ENCODE measurements at places on chromosomes 6 and 20.

DNA sequence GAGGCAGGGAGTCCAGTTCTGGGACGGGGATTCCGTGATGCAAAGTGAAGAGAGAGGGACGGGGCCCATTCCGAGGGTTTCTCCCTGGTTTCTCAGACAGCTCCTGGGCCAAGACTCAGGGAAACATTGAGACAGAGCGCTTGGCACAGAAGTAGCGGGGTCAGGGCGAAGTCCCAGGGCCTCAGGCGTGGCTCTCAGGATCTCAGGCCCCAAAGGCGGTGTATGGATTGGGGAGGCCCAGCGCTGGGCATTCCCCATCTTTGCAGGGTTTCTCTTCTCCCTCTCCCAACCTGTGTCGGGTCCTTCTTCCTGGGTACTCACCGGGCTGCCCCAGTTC lies 35.9 kb upstream of the HLA-G start:
- no peak for DNase-seq

- peak; percentile 88 for DNase-seq
These were observed 154.6 kb downstream of the SASH1 start for GRCh38 chr6:148497257-148497656.

GRCh38 chr20:44354979-44355497 lies 461 bp upstream of the HNF4A start:
- DNase-seq: no peak

DNA sequence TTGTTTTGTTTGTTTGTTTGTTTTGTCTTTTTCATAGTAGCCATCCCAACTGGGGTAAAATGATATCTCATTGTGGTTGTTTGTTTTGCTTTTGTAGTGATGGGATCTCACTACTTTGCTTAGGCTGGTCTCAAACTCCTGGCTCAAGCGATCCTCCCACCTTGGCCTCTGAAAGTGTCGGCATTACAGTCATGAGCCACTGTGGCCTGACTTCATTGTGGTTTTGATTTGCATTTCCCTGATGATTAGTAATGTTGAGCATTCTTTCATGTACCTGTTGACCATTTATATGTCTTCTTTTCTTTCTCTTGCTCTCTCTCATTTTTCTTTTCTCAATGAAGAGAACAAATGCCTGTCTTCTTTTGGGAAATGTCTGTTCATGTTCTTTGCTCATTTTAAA lies 30.8 kb upstream of the HLA-DOA start:
- no peak for DNase-seq

- DNase-seq: no peak
These were observed 23.7 kb downstream of the ZNF311 start for GRCh38 chr6:28981431-28981832.

GRCh38 chr6:33738153-33738552 lies 8.6 kb downstream of the IP6K3 start:
- no peak for DNase-seq

GRCh38 chr6:56766806-56767178 lies 124.1 kb upstream of the DST start:
- peak; percentile 28 for DNase-seq

DNA sequence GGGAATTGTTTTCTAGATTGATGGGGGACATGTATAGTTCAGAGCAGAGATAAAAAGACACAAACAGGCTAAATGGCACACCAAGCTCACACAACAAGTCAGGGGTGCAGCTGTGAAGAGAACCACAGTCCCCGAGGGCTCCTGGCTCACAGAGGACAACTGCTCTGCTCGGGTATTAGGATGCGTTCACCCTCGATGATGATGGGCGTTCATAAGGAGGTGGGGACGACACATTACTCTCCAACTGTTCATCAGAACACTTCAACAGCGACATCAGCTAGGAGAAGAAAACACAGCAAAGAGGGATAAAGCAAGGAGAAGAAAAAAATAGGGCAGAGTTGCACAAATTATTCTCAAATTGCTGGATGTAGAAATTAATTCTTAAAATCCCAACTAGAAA lies 174.8 kb upstream of the RREB1 start:
- no peak for DNase-seq

GRCh38 chr20:46898423-46898822 lies 3.8 kb downstream of the EYA2 start:
- no peak for DNase-seq

GRCh38 chr6:89409461-89410035 lies 2.5 kb downstream of the RRAGD start:
- no peak for DNase-seq

DNA sequence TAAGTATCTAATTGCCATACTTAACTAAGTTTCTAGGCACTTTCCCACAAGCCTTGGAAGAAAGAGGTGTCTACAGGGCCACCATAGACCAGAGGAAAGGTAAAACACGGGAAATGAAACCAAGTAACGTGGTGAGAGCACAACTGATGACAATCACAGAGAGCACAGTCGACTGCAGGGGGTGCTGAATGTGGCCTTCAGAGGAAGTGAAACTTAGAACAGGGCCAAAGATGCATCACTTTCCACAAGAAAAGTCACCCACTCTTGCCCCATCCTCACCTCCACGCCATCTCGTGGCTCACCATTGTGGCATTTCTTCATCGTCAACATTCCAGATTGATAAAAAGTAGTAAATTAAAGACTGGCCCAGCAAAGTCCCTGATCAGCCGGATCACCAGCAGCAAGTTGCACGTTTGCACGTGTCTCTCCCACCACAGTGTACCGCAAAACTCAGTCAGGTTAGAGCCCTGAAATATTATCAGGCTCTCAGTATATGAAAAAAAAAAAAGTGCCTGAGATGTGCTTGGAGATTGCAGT lies 31.4 kb downstream of the HIVEP2 start:
- DNase-seq: no peak

- DNase-seq: no peak
These were observed 52.4 kb upstream of the EIF2S2 start for GRCh38 chr20:34164381-34164984.

DNA sequence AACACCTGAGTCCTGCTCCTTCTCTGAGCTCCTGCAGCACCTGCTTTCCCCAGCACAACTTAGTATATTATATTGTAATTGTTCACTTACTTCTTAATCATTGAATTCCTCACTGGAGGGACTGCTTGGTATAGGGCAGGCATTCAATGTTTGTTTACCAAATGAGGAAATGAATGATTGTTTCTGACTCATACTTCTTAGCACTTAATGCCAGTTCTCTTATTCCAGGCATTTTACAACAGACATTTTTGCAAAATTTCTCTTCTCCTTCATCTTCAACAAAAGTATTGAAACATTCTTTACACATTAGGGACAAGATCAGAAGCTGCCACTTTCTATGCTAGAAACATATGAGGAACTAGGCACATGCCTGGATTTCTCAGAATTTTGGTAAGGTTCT lies 119.4 kb downstream of the TBX18 start:
- no peak for DNase-seq

DNA sequence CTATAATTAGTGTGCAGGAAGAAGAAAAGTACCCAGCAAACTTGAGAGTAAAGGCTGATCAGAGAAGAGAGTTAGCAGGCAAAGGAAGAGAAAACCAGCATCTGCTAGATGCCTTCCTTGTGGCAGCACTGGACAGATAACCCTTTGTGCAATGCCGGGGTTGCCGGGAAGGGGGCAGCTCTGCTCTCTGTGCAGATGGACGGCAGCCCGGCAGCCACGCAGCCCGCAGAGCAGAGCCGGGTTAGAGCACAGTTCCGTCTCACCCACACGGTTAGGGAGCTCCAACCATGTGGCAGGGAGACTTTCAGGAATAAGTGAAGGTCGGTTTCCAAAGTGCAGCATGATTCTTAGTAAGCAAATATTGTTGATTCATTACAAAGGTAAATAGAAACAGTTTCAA lies 80.0 kb upstream of the RPS6KA2 start:
- DNase-seq: no peak

DNA sequence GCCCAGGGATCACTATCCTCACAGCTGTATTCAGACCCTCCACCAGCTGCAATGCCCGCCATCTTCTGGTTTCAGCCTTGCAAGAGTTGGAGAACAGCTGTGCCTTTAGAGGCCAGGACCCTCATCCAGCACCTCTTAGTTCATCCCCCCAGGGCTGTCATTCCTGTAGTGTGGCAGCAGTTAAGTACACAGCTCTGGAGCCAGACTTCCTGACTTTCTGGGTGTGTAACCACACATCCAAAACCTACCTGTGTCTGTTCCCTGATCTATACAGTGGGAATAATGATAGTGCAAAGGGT lies 452 bp upstream of the TREM2 start:
- no peak for DNase-seq

DNA sequence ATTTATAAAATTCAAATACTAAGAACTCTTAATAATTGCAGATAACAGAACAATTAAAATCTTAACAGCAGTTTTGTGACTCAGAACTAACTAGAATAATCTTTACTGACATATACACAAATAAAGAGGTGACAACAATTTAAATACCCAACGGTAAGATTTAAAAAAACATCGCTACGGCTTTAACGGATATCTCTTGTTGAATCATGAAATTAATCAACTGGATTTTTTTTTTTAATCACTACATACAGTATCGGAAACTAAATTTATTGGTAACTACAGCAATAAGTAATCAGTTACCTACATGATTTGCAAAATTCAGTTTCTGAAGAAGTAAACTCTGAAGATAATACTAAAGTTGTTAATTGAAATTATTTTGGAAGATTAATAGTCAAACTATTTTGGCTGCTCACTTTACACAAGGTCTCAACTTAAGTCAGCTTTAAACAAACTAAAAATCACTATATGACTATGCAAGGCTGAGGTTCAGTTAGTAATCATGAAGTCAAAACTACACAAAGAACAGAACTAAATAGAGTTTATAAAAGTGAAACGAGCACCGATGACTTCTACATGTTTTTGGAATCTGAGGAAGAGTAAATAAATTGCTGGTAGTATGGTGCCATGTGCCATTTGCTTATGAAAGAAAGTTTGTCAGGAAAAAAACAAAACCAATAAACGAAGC lies 128.8 kb downstream of the HUS1B start:
- no peak for DNase-seq

- DNase-seq: no peak
These were observed 541.3 kb upstream of the BTBD3 start for GRCh38 chr20:11376420-11376819.

GRCh38 chr6:159890792-159891191 lies at the start of gene MAS1:
Gene MAS1 (plus strand): TSS chr6:159890988. CDS start chr6:159906956, 15,968 bp downstream.
- DNase-seq: no peak

DNA sequence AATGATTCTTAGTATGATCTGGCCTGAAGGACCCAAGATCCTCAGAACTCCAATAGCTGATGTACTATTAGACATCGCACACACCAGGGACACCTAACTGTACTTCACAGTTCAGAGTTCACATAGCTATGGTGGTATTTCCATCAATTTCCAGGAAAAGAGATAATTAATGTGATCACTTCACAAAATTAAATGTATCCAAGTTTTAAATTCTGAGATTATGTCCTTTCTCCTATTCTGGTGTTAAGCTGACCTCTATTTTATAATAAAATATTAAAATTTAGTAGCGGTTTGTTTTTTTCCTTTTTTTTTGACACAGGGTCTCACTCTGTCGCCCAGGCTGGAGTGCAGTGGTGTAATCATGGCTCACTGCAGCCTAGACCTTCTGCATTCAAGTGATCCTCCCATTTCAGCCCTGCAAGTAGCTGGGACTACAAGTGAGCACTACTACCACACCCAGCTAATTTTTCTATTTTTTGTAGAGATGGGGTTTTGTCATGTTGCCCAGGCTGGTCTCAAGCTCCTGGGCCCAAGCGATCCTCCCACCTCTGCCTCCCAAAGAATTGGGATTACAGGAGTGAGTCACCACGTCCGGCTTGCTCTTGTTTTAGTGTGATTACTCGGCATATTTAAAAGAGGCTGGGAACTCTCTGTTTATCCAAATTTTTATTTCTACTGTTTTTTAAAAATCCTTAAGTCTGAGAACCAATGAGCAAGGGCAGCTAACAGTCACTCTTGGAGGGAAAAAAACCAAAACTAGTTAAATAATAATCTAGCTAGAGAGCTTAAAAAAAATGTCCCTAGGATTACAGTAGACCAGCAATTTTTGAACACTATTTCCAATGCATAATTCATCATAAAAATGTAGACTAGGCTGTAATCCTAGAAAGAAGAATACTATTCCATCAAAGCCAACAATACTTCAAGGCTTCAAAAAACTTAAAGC lies 16.0 kb downstream of the KIF13A start:
- no peak for DNase-seq

DNA sequence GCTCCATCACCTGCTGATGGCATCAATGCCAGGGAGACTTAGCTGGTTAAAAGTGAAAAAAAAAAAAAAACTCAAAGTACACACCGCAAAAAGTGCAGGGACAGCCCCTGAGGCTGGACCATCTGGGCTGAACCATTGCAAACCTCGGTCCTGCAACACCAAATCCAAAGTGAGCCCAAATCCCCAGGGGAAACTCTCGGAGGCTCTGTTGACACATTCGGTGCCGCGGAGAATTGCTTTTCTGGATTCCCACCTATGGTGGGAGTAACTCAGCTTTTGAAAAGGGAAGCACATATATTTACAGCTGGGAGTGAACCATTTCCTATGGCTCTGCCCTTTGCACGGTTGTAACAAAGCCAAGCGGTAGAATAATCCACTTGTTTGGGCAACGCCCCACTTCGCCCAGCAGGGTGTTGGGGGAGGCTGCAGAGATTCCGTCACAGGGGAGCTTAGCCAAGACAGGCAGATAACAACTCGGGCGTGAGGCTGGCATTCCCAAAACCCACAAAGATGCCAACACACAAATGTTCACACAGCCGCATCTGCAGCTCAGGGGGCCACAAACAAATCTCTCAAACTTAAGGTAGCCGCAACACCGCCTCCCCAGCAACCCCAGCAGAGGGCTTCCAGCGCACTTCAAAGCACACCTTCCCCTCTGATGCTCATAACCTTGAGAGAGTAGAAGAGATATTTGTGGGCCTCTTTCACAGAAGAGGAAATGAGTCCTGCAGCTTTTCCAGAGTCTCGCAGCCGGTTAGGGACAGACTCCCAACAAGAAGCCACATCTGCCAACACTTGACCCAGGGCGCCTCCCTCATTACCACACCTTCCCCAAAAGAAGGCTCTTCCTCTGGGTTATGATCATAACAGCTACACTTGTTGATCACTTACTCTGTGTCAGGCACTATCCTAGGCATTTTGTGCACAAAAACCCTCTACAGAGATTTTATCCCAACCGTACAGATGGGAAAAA lies 11.4 kb downstream of the ZC3H12D start:
- DNase-seq: no peak

- DNase-seq: no peak
These were observed 24.5 kb upstream of the CD83 start for GRCh38 chr6:14092838-14093789.

DNA sequence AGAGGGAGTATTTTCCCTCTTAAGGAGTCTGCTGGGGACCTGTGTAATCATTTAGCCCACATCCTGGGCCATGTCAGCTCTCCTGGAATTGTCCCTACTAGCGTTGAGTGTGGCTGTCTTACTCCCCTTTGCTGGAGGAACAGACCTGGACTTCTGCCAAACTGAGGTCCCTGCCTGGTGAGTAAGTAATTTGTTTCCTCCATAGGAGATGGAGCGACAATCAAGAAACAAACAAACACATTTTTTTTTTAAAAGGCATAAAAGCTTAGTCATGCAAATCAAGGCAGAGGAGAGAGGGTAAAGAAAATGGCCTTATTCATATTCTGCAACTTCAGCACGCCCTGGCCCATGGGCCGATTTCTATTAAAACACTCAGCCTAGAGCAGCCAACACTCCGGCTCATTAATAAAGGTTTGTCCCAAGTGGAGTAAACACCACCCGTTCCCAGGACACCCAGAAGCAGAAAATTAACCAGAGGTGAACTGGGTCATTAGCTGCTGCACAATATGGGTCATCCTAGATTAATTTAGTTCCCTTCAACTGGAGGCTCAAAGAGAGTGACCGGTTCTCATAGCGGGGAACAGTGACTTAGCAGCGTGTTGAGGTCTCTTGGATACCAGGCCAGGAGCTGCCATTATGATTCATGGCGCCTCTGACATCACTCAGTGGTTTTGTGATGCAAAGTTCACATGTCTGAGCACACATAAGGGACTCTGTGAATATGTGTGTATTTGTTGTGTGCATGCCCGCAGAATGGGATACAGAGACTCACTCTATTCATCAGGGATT lies 165.0 kb upstream of the SULF2 start:
- no peak for DNase-seq
